Ureter (tissue), 1 donor: ENCODE measurements at places on chromosomes 16 and 17. TPM values are rescaled to one million over a fixed set of nuclear protein-coding genes. Genes with fewer than 3 reads are reported as not detected.

The CEMP1 gene
- 0.29 TPM for total RNA-seq

DNA sequence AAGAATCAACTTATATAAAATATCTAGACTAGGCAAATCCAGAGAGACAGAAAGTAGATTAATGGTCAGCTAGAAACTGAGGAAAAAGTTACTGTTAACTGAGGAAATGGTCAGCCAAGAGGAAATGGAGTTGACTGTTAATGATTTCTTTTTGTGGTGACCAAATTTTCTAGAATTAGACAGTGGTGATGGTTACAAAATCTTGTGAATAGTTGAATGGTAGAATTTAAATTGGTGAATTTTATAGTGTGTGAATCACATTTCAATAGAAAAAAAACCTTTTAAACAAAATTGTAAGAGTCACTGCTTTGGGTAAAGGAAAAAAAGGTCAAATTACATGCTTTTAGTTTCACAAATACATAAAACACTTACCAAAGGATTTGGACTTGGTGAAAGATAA is 30.0 kb downstream of the APPBP2 start:
- no peak for DNase-seq

The DUS1L gene
- 158 TPM for total RNA-seq

The OMG gene
- not detected for total RNA-seq

DNA sequence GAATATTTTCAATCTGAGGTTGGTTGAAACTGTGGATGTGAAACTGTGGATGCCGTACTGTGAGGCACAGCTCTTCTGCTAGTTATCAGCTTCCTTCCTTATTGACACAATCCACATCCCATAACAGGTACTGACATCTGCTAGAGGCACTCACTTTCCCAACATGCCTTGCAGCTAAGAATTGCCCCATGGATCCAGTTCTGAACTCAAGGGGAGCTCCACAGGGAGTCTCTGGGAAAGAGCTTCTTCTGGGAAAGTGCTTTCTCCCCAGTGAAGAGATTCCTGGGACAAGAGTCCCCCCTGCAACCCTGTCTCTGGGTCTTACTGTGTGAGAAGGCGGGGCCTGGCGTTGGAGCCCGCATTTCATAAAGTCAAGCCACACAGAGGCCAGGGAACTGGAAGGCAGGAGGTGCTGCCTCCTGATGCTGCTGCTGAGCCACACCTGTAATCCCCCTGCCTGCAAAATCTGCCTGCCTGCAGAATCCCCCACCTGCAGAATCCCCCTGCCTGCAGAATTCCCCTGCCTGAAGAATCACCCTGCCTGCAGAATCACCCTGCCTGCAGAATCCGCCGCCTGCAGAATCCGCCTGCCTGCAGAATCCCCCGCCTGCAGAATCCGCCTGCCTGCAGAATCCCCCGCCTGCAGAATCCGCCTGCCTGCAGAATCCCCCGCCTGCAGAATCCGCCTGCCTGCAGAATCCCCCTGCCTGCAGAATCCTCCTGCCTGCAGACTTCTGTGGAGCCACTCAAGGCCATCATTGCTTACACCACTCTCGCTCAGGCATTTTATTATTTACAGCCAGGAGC is 305.4 kb downstream of the FOXL1 start:
- no peak for DNase-seq

The HEATR9 gene
- 0.21 TPM for total RNA-seq

The KRT31 gene
- total RNA-seq: not detected

- DNase-seq: no peak
Measured at GRCh38 chr16:381012-381788, 578 bp downstream of the PGAP6 start.
